Activated CD4-positive, alpha-beta T cell treated with anti-CD3 and anti-CD28 coated beads, Interleukin-10, Interleukin-2, amounts not matched to agents 100 ng/mL and 50 ng/mL, durations not matched to agents 16 hours and 8 hours (primary cell): ENCODE measurements at places on chromosomes 3 and 15.

- no peak for DNase-seq
Measured at GRCh38 chr3:39390181-39390580, 7.0 kb downstream of the SLC25A38 start.

GRCh38 chr3:176692199-176692965 lies 504.9 kb downstream of the TBL1XR1 start:
- no peak for DNase-seq

- DNase-seq = peak; percentile 42
Measured at GRCh38 chr15:67433495-67434099, 87.3 kb upstream of the C15orf61 start.

- DNase-seq = no peak
Measured at GRCh38 chr3:193897731-193898180, 238.2 kb upstream of the HES1 start.
